Activated T-helper 9 cell treated with anti-CD3 and anti-CD28 coated beads, Interleukin-2, amount 50 U/mL, for 16 hours (primary cell): ENCODE measurements at places on chromosomes 3 and 15.

GRCh38 chr3:57409471-57409870, 117.0 kb upstream of the ASB14 start:
- DNase-seq, result no peak

- no peak for DNase-seq
Observed at GRCh38 chr3:141331377-141332318, 36.7 kb upstream of the ZBTB38 start.

- DNase-seq, result no peak
Observed at GRCh38 chr3:138724443-138724842, 110.3 kb downstream of the PIK3CB start.

DNA sequence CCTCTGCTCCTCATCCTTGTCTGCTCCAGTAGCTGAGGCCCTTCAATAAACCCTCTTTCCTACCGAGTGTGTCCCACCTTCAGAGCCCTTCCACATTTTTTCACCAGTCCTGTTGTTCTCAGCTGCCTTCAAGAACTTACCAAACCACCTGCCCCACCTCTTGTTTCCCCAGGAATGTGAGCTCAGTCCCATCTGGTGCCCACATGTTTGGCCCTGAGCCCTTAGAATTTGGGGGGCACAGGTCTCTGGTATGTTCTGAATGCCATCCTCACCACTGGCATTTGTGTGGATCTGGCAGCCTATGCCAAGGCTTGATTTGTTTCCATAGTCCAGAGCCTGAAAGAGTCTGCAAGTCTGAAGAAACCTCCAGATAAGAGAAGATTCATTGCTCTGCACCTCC, 315.2 kb upstream of the PPP2R3A start:
- no peak for DNase-seq

- DNase-seq, result no peak
Observed at GRCh38 chr3:155416500-155417118, 123.1 kb upstream of the STRIT1 start.

DNA sequence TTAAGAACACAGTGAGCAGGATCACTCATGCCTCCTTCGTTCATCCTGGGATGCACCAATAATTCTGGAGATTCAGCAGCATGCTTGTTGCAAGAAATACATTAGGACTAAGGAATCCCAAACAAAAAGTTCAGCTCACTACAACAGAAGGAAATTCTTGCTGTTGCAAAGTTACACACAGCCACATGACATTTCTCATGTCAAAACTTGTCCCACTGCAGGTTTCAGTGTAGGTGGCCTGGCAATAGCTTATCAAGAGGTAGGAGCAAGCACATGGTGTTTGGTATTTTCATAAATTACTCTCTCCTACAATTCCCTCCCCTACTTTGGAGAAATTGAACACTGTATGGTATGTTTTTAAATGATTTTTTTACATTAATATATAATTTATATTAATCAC, 399.6 kb upstream of the EPHA3 start:
- no peak for DNase-seq

- DNase-seq, result no peak
Observed at GRCh38 chr3:126266291-126266840, 86.0 kb upstream of the ALDH1L1 start.

- DNase-seq, result no peak
Observed at GRCh38 chr15:26877831-26878230, 11.0 kb downstream of the GABRA5 start.

- no peak for DNase-seq
Observed at GRCh38 chr3:39029556-39029955, 22.2 kb downstream of the SCN11A start.

GRCh38 chr3:43435706-43436105, 149.4 kb downstream of the SNRK start:
- DNase-seq, result no peak

GRCh38 chr3:138137861-138138260, 5.7 kb upstream of the A4GNT start:
- no peak for DNase-seq

DNA sequence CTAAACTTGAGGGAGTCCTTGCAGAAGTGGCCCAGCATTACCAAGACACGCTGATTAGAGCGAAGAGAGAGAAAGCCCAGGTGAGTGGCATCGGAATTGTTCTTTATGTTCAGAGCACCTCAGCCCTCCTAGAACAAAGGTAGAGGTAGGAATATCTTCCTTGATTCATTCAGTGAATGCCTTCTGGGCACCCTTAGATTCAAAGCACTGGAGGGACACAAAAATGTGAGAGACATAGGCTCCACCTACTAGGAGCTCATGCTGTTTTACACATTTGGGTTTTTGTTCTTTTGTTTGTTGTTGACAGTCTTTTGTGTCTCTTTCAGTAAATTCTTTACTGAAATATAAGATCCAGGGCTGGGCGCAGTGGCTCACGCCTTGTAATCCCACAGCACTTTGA, 68.2 kb downstream of the IQGAP1 start:
- no peak for DNase-seq

DNA sequence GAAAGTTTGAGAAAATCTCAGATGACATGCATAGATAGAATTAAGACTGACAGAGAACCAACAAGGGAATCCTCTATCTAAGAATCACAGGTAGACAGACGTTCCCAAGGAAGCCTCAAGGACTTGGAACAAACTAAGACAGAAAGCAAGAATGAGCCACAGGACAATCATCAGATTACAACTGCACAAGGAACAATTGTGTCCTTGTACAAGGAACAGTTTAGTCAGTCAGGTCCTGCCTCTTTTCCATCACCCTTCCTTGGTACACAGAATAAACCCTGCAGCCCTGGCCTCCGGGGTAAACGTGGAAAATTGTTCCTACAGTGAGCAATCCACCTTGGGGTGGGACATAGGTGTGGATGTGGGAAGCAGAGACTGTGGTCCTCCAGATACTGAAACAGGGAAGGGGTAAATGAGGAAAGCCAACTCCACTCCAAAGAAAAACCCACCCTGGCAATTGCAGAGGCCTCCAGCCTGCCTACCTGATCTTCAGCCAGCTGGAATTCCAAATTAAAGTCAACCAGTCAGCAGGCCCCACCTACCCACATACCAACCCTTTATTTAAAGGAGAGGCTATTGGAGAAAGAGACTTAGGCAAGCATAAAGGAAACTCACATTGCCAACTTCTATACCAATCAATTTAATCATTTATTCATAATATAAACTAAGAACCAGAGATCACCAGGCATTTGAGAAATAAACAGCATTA, 73.4 kb downstream of the ULK4 start:
- DNase-seq, result no peak

- DNase-seq, result peak; percentile 44
Observed at GRCh38 chr3:150763841-150764483, 993 bp upstream of the SIAH2 start.

DNA sequence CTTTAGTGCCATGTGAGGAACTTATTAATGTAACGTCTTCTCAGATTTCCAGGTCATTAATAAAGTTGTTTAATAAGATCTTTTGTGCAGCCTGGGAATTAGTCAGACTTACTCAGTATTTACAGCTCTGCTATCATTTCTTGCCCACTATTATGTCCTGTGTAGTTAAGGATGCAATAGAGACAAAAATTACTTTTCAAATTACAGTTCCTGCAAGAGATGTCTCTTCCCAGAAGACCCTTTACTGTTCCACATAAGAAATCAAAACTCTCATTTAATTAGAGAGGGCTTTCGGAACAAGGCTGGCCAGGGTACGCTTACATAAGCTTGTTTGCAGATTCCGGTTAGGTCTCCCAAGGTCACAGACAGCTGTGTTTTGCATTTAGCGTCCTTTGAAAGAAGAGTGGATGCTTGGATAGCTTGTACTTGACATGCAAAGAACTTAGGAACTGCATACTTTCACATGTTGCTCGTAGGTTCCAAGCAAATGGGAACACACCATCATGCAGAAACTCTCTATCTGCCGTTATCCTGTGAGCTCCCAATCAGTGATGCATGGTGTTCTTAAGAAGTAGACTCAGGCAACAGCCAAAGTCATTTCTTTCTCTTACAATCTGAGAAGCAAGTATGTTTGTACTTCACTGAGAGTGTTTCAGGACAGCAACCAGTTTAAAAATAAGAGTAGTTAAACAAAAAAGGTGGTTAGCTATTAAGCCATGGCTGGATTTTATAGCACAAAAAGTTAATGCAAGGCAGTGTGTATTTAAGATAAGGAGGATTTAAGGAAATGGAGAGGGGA, 37.4 kb downstream of the FILIP1L start:
- DNase-seq, result no peak

DNA sequence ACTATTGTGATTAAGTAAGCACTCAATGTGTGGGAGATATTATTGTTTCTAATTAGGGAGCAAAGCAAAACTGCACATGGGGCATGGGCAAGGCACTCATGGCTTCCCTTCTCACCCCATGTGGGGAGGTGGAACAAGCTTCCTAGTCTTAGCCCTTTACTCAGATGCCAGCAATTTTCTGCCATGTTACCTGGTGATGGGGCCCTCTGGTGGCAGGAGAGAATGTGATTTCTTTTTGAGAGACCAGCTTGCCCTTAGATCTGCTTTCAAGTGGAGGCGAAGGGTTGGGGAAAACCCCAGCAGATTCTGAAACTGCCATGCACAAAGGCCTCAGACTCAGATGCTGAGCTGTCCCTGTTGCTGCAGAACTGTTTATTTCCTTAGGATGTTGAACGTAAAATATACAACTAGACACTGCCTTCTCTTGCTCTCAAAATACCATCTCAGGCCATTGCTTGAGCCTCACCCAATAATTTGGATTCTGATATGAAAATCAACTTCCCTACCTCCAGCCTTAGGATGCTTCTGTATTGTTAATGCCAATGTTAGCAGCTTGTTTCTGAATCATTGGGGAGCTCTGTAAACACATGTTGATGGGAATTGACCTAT, 130.2 kb upstream of the TPRG1 start:
- peak; percentile 57 for DNase-seq

GRCh38 chr3:29701326-29701983, 420.6 kb downstream of the RBMS3 start:
- DNase-seq, result no peak

DNA sequence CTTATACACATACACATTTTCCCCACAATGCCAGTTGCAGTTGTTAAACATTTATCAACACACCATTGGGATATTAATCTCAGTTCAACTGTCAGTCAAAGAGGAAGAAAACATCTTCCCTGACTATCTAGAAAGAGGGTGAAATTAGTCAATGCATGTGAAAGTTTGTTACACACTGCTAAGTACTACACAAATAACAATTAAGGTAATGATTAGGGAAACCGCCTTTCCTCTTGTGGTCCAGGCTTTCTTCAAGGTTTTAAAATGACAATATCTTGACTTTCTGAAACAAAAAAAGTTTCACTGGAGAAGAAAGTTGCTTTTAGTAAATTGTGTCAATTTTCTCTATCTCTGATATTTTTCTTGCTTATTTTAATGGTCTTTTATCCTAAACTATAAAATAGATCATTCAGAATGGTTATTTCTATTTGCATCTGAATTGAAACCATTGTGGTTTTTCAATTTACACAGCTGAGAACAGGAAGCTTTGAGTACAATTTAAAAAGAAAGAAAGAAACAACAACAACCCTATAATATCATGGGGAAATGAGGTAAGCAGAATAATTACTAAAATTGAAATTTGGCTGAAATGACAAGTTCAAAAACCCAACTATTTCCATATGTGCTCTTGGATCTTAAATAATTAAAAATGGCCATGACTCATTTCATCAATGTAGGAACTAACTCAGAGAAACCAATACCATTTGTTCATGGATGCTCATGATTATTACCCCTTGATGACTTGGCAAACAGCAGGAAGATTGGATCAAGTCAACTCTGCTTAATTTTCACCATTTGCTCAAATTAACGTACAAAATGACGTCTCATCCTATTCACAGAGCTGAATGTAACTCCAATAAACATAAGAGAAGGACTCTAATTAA, 31.7 kb downstream of the GPR149 start:
- DNase-seq, result no peak

DNA sequence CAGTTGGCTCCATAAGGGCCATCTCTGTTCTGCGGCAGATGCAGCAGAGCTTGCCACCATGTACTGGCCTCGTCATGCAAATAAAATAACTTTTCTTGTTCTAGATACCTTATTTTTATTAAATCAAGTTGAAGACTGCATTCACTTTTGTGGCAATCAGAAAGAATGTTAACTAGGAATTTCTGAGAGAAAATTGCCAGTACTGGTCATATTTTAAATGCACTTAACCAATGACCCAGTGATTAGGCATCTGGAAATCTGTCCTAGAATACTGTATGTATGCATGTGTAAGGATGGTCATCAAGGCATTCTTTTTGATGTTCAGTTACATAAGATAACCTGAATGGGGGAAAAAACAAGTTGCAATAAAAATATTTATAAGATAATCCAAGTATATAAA, 34.2 kb upstream of the CSPG5 start:
- DNase-seq, result no peak

- no peak for DNase-seq
Observed at GRCh38 chr3:16379838-16380237, 114.8 kb downstream of the OXNAD1 start.

- no peak for DNase-seq
Observed at GRCh38 chr3:122810734-122811133, 15.9 kb downstream of the SLC49A4 start.

GRCh38 chr3:111072031-111072921, 660 bp downstream of the NECTIN3 start:
- peak; percentile 10 for DNase-seq

DNA sequence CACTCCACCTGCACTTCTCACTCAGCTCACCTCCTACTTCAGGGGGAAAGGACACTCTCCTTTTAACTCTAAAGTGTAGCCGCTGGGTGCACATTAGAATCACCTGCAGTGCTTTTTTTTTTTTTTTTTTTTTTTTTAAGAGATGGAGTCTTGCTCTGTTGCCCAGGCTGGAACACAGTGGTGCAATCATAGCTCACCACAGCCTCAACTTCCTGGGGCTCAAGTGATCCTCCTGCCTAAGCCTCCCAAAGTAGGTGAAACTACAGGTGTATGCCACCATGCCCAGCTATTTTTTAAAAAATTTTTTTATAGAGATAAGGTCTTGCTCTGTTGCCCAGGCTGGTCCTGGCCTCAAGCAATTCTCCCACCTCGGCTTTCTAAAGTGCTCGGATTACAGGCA, 20.8 kb downstream of the GRAMD2A start:
- DNase-seq, result no peak

DNA sequence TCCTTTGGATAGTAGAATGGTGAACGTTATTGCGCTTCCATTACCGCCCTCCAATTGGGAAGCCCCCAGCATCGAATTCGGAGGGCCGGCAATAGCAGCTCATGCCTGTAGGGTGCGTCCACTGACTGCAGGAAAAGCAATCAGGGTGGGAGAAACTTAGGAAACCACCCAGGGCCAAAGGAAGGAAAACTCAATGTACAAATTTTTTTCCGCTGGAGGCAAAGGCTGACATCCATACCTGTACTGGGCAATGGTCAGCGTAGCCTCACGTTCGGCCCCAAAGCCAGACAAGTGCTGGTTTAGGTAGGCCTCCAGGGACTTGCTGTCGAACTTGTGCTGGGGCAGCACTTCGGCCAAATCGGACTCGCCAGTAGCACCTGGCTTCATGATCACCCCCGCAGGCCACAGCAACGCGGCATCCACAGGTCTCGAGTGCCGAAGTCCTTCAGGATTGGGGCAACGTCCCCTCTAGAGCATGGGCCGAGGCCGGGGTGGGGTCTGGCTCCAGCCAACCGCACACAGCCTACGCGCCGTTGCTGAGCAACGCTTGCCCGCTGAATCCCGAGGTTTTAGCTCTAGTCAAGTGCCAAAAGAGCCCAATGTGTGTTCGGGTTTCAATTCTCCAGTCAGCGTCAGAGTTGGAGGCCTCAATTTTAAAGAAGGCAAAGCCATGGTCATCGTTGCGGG, at the start of gene ACAD11:
Gene ACAD11 (minus strand): TSS at position 445 of the 687 bp plus-strand sequence. CDS start 58 bp downstream, at position 387.
- peak; percentile 12 for DNase-seq
